ENCODE measurements at places on chromosomes 5 and 9.
A peak's percentile ranks its signal among the peaks of the same experiment; 100 is the strongest.

- no peak for DNase-seq
Observed at GRCh38 chr9:406886-407654, 192.4 kb downstream of the DOCK8 start.

DNA sequence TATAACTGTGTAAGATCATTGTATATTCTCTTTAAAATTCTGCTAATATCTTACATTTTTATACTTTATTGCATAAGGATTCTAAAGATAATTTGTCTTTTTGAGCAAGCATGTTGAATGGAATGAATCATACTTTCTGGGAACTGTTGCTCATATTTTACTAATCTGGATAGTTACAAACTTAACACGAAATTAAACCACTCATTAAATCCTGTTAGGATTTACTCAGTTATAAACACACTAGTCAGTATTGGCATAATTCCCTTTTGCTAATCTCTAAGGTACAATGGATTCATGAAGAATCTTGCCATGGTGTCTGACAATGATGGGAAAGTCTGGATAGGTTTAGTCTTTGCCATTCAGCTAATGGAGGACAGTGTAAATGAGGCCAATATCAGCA lies 338.1 kb upstream of the SMC2 start:
- no peak for DNase-seq

DNA sequence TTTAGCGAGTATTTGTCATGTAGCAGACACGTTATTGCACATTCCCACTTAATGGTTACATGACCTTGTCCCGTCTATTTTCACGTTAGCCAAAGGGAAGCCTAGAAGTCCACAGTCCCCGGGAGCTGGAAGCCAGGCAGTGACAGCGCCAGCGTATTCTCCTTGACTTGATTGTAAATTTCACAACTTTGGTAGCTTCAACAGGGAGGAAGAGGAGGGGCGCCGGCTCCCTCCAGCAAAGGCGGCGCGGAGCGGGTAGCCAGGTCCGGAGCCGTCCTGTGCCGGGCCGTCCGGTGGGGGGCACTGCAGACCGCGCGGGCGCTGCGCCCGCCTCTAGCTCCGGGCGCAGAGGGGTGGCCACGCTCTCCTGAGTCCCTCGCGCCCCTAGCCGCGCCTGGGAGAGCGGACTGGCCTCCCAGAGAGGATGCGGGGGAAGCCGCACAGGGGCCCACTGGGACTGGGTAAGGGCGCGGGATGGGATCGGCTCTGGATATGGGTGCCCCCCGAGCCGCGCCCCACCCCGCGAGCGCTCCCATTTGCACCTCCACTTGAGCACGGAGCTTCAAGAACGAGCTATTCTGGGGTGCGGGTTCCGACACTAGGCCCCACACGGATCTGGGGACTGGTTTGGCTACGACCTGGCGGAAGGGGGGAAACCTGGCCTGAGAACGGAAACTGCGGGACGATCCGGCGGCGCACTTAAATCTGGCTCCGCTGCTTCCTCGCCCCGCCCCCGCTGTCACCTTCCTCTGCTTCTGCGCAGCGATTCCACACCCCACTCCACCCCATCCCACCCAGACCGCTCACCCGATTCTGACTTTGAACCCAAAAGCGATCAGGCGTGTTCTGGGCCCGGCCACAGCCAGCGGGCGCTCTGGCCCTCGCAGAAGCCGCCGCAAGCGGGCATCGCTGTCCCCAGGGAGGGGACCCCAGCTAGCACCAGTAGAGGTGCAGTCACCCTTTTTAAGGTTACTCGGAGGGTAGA lies 23.8 kb downstream of the KLF4 start:
- DNase-seq = peak; percentile 84

GRCh38 chr5:68380078-68380477 lies 164.5 kb downstream of the PIK3R1 start:
- DNase-seq = no peak

- no peak for DNase-seq
Observed at GRCh38 chr5:57632937-57633336, 150.3 kb upstream of the ACTBL2 start.

- DNase-seq = no peak
Observed at GRCh38 chr5:527646-528628, 3.7 kb upstream of the SLC9A3 start.

- DNase-seq = no peak
Observed at GRCh38 chr5:133050521-133050920, 1.3 kb upstream of the HSPA4 start.

GRCh38 chr9:74983709-74984108 lies 31.0 kb upstream of the C9orf40 start:
- DNase-seq = no peak
